Cortex of kidney (tissue), 1 donor: ENCODE measurements at places on chromosomes 11 and 22.

DNA sequence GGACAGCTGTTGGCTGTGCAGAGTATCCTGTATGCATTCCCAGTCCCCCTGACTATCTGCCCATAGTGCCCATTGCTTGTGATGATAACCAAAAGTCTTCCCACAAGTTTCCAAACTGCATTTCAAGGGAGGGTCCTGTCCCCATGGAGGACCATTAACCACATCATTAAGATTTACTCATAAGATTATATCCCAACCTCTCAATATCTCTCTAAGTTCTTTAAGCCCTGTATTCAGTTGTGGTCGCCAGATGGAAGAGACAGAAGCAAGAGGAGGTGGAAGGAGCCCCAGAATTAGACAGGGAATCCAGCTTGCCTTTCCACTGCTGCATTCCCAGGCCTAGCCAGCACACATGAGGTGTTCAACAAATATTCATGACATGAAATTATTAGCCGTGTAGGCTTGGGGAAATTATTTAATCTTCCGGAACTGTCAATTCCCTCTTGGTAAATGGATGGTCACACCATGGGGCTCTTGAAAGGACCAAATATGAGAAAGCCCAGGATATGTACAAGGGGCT lies 42.6 kb upstream of the TIMP3 start:
- DNase-seq: no peak

- no peak for DNase-seq
These were observed 707 bp upstream of the FTH1 start for GRCh38 chr11:61967924-61968757.

DNA sequence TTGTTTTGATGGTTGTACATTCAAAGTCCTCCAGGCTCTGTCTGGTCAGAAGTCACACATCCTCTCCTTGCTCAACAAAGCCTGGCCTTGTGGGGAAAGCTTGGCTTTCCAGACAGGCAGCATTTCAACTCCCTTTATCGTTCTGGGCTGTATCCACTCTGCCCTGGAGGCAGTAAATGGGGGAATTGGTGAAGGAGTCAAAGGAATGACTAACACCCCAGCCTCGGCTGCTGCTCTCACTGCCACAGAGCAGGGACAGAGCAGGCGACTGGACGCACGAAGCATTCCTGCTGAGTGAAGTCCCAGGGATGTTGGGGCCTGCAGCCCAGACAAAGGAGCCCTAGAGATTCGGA lies 52.8 kb downstream of the WNT11 start:
- DNase-seq: no peak

DNA sequence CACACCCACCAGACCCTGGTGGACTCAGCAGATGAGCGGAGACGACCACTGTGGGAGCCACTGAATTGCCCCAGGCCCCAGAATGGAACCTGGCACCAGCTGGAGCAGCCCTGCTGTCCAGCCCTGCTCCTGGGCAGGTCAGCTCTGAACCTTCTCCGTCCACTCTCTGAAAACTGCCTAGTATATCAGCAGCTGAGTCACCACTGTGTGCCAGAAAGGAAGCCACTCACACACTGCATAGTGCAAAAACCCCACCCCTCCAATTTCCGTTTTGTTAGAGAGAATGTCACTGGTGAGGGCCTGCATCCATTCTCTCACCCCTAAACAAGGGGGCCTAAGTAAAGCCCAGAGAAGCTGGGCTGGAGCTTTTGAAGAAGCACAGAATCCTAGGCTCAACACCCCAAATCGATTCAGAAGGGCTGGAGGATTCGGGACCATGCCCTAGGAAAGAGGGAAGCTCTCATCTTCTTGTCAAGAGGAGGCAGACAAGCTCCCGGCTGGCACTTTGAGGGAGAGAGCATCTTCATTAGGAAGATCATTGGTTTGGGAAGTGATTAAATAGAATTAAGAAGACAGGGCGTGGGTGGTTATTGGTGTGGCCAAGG lies 44.5 kb downstream of the GALNT18 start:
- DNase-seq: no peak

DNA sequence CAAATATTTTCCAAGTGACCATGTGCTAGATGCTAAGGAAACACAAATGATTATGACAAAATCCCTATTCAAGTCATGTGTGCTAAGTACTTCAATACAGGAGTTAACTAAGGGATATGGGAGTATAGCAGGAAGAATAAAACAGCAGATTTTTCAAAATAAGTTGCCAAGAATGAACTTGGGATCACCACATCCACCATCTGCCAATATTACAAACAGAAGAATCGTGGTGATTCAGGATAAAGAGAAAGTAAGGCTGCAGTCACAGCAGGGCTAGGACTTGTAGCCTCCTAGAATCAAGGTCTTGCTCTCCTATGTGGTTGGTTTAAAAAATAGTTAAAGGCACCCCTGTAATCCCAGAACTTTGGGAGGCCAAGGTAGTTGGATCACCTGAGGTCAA lies 34.3 kb downstream of the MRTFA start:
- no peak for DNase-seq

DNA sequence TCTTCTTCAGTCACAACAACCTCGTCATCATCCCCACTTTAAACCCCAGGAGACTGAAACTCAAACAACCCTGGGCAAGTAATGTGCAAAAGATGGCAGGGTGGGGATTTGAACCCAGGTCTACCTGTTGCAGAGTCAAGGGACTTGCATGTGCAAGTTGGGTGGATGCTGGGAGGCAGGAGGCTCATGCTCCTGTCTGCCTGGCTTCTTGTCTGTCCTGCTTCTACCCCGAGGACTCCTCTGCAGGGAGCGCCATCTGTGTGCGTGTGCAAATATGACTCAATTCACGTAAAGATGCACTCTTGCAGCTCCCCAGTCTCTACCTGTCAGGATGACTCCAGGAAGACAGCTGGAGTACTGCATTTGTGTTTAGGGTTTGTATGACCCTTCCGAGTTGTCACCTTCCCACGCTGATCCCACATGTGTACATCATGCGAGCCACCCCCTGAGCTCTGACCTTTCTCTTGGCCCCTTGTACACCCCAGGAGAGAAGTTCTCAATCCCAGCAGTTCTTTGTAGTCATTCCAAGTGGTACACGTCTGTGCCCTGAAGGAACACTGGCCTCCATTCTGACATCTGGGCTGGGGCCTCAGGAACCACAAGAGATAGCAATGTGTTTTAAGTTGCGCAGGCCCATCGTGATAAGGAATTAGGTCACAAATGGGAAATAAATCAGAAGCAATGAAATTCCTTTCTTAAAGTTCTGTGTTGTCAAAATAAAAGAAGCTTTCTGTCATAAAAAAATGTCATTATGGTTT lies 95.7 kb downstream of the CWC15 start:
- no peak for DNase-seq

- no peak for DNase-seq
These were observed 70.2 kb upstream of the TP53AIP1 start for GRCh38 chr11:129012880-129013279.

DNA sequence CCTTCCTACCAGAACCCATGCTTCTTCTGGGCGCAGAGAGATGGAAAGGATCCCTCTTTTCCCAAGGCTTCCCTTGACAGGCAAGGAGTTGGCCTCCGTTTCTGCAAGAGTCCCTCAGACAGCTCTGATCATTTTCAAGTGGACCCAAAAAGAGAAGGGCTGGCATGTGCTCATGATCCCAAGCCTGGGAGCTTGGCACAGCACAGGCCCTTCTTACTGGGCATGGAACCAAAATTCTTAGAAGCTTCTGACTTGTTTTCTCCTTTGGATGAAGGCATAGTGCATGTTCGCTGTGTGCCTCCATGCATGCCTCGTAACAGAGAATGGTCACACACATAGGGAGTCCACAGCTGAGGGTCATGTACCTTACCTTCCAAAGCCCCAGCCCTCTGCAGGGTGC lies 449.6 kb downstream of the MIAT start:
- DNase-seq: no peak

GRCh38 chr11:116730601-116731000 lies 42.2 kb downstream of the BUD13 start:
- DNase-seq: no peak

DNA sequence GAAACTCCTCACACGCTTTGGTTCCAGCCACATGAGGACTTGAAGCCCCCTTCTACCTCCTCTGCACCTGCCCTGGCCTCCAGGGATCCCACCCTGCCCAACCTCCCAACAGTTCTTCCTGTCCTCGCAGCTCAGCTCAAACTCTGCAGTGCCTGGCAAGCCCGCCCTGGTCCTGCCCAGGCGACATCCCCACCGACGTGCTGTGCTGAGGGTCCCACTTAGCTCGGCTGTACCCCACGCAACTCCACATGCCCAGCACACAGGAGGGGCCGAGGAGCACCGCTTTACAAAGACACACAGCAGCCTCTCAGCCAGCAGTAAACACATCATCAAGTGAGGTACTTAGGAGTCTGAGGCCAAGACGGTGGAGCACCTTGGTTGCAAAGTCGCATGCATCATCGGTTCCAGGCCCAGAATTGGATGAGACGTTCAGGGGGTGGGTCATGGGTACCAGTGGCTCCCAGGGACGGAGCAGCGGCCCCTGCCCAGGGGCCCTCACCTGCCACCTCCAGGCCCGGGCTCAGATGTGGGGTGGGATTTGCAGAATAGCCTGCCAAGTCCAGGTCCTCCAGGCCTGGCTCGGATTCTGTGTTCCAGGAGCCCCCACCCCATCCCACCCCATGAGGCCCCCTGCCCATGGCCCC lies 72.6 kb downstream of the CELSR1 start:
- DNase-seq: no peak

GRCh38 chr11:76795936-76796441 lies 12.8 kb downstream of the TSKU start:
- no peak for DNase-seq
